ENCODE measurements at places on chromosomes 12 and 14. TPM values are rescaled to one million over a fixed set of nuclear protein-coding genes. Genes with fewer than 3 reads are reported as not detected.

Gene ACRBP
- 4.1 TPM for total RNA-seq

DNA sequence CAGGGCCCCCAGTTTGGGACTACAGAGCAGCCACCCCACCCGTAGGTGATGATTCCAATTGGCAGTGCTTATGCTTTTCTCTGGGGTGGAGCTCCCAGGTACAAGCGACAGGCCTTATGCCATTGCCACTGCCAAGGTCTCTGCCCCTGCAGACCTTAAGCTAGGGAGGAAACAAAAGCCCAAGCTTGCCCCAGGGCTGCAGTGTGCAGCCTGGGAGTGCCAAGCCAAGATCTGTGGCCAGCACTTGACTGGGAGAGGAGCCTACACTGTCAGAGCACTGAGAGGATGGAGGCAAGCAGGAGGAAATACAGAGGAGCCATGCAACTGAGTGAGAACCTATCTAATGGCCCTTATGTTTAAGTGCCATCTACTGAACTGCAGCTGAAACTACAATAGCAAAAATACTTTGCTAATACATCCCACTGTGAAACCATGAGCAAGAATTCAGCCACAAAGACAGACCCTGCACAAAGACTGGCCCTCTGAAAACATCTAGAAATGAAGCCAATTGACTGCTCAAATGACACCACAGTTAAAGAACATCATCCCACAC is 17.7 kb upstream of the ASCL1 start:
- no peaks in the 10 kb centered on the region for H3K4me1 ChIP-seq
- H3K27ac ChIP-seq = no peak overlapping the region
- no peak overlapping the region for H3K4me3 ChIP-seq
- no peaks in the 10 kb centered on the region for H3K36me3 ChIP-seq

- no peak for DNase-seq
- H3K4me1 ChIP-seq = no peaks in the 10 kb centered on the region
- H3K4me3 ChIP-seq = no peak overlapping the region
- H3K27ac ChIP-seq = no peak overlapping the region
- H3K36me3 ChIP-seq = peaks cover 5% of the 10 kb centered on the region
- H3K27me3 ChIP-seq = no peaks in the 10 kb centered on the region
Observed at GRCh38 chr14:67650694-67651093, 23.7 kb downstream of the VTI1B start.

DNA sequence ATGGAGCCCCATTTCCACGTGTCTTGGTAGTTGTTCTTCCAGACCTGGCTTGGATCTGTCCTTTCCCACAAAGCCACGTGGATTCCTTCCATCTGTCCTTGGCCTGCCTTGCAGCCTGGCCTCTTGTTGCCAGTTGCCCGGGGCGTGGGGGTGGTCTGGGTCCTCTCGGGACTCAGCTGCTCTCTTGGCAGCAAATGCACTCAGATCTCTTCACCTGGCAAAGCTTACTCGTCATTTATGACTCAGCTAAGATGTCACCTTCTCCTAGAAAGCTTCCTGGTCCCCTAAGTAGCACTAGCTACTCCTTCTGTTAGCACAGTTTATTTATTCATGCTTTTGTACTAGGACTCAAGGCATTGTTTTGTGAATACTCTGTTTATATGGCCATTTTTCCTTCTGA is 13.6 kb downstream of the PLEKHG3 start:
- DNase-seq = peak; percentile 38
- peaks cover 35% of the 10 kb centered on the region for H3K36me3 ChIP-seq
- peaks cover 78% of the 10 kb centered on the region for H3K4me1 ChIP-seq
- H3K27ac ChIP-seq = peak overlapping the region; percentile 89
- H3K4me3 ChIP-seq = peak overlapping the region; percentile 70
- no peaks in the 10 kb centered on the region for H3K27me3 ChIP-seq

- H3K27ac ChIP-seq = no peak overlapping the region
- no peak for DNase-seq
- H3K4me1 ChIP-seq = peaks cover 8% of the 10 kb centered on the region
- no peaks in the 10 kb centered on the region for H3K27me3 ChIP-seq
- H3K4me3 ChIP-seq = no peak overlapping the region
Observed at GRCh38 chr12:82781309-82781997, 94.7 kb downstream of the TMTC2 start.

DNA sequence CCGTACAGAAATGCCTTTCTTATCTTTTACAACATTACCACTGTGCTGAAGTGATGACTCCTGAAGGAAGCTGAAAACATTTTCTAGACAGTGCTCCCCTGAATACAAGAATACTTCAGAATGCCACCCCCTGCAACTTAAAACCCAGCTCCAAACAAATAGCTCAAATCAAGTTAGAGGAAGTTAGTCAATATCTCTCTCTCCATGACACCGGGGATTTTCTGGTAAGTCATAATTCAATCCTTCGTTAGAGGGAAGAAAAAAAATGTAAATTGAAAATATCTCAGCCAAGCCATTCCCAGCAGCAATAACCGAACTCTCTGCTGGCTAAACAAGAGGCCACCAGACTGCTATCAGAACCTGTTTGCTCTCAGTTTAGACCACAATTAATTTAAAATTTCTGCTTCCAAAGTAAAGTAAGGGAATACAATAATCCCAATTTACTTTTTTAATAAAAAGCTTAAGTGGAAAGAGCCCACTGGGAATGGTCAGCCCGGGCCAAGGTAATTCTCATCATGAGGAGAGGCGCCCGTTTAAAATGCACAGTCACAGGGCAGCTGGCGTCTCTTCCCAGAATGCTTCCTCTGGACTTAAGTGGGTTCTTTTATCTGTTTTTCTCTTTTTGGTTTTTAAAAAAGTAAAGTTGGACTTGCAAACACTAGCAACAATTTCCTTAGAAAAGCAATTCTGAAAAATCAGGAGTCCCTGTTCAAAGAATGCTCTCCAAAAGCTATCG is 710.1 kb upstream of the STXBP6 start:
- no peaks in the 10 kb centered on the region for H3K36me3 ChIP-seq
- H3K4me3 ChIP-seq = no peak overlapping the region
- no peaks in the 10 kb centered on the region for H3K27me3 ChIP-seq
- H3K27ac ChIP-seq = no peak overlapping the region
